Right atrium auricular region (tissue), 2 donors: ENCODE measurements at places on chromosomes 2 and 18. TPM values are rescaled to one million over a fixed set of nuclear protein-coding genes. Genes with fewer than 3 reads are reported as not detected.

Gene SCYGR4
- not detected for total RNA-seq

Gene THSD7B
- 0.07 TPM for total RNA-seq

Gene STON1
- total RNA-seq = 15.9 TPM

Gene DSG1
- 4.7 TPM for total RNA-seq

Gene XDH
- total RNA-seq = not detected

Gene TUBA4B
- total RNA-seq = not detected

Gene UGT1A1
- not detected for total RNA-seq
